T follicular helper cell (primary cell): ENCODE measurements at places on chromosomes 5 and 9.

DNA sequence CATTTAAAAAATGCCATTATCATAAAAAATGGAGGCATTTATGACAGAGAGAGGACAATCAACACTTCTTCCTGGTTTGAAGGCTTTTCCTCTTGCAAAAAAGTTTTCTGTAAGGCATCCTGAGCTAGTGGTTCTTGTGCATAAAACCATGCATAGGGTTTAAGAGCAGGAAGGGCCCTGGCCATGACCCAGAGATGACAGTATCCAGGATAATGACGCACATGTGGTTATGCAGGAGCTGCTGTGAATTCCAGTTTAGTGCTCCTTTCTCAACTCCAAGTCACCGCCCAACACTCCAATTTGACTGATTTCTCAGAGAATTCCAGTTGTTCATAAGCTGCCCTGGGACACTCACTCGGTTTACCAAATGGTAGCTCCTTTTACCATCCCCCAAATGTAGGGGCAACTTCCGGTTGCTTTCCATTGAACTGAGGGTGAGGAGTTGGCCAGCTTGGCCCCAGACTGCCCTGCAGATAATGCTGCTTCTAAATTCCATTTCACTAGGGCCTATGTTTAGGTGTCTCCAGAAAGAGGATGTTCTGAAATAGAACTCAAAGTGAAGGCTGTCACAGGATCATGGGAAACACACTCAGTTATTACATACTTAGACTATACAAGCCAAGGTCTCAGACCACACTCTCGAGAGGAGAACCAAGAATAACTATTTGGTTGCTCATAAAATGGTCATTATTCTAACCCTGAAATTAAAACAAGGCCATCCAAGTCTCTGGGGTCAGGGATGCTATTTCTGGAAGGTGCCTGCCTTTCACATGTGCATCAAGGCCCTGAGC is 179.1 kb downstream of the SLIT3 start:
- no peak for DNase-seq

DNA sequence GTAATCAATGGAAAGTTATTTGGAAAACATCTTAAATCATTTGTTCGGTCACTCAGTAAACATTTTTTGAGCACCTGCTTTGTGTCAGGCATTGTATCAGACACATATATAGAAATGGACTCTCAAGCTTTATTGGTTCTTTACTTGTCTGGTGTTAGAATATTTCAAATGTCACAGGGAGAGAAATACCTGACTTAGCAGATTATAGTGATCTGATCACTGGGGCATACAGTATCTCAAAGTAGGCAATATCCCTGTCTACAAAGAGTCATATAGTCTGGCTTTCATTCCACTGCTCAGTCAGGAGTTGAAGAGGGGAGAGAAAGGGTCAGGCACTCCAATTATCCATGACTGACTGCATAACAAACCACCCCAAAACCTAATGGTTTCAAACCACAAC is 30.2 kb downstream of the ENTREP1 start:
- DNase-seq = no peak

DNA sequence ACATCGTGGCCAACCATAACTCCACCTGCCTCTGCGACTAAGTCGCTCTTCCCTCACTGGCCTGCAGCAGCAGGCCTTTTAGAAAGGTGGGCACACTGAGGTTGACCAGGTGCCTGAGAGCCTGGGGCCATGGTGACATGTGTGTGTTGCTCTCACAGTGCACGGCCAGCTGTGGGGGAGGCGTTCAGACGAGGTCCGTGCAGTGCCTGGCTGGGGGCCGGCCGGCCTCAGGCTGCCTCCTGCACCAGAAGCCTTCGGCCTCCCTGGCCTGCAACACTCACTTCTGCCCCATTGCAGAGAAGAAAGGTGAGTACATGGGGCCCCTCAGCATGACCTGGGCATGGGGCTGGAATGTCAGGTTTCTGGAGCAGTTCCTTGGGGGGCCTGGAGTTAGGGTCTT is 104.5 kb upstream of the ICE1 start:
- no peak for DNase-seq

GRCh38 chr5:74124826-74125225 is 498.8 kb downstream of the ARHGEF28 start:
- DNase-seq = no peak

GRCh38 chr5:173808079-173808808 is 79.9 kb upstream of the CPEB4 start:
- no peak for DNase-seq

GRCh38 chr5:180645274-180646204 is 3.9 kb downstream of the FLT4 start:
- no peak for DNase-seq

DNA sequence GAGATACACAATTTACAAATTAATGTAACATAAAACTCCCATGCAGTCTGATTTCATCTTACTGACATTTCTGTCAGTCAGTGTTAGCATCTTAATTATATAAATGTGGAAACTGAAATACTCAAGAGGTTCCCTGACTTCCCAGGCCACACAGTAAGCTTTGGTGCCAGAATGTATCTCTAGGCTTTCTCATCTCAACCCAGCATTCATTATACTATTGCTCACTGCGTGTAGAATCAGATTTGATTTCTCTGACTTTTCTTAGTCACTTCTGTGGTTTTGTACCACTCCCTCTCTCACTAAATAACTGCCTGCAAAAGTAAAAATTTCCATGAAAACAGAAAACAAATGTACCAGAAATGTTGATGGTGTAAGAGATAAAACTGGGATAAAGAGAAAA is 31.7 kb upstream of the CDKN2B start:
- DNase-seq = no peak

DNA sequence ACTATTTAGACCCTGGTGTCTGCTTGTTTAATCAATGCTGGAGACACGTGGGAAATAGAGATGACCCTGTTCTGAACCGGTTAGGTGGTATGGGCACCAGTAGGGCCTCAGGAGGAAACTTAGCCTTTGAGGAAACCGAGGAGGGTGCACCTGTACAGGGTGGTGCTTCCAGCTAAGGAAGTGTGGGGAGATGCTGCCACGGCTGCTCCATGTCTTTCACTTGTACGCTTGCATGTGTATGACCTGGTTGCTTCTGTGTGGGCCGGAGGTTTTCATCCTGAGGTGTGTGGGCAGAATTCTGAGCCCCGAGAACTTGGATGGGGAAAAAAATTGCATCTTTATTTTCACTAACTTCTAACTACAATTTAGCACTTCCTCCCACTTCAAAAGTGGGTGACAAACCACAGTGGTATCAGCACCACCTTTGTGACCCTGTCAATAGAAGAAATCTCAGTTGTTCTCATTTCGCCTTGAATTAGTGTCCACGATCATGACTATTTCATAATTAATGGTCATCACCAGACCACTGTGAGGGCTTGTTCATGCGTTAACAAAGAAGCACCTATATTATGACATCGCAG is 99.8 kb upstream of the SPATA31C2 start:
- DNase-seq = no peak

DNA sequence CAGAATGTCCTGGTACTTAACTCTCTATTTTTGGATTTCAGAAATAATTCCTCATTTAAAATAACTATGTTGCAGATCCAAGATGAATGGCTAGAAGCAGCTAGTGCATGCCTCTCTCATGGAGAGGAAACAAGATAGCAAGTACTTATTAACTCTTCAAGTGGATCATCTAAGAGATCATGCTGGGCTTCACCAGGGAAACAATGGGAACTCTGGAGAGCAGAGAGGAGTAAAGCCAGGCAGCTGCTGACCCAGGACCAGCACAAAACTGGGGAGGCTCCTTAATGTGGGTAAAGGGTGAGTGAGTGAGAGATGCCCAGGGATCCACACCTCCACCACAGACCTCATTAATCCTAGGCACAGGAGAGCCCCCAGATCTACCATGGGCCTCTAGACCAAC is 897.8 kb upstream of the ACO1 start:
- no peak for DNase-seq

DNA sequence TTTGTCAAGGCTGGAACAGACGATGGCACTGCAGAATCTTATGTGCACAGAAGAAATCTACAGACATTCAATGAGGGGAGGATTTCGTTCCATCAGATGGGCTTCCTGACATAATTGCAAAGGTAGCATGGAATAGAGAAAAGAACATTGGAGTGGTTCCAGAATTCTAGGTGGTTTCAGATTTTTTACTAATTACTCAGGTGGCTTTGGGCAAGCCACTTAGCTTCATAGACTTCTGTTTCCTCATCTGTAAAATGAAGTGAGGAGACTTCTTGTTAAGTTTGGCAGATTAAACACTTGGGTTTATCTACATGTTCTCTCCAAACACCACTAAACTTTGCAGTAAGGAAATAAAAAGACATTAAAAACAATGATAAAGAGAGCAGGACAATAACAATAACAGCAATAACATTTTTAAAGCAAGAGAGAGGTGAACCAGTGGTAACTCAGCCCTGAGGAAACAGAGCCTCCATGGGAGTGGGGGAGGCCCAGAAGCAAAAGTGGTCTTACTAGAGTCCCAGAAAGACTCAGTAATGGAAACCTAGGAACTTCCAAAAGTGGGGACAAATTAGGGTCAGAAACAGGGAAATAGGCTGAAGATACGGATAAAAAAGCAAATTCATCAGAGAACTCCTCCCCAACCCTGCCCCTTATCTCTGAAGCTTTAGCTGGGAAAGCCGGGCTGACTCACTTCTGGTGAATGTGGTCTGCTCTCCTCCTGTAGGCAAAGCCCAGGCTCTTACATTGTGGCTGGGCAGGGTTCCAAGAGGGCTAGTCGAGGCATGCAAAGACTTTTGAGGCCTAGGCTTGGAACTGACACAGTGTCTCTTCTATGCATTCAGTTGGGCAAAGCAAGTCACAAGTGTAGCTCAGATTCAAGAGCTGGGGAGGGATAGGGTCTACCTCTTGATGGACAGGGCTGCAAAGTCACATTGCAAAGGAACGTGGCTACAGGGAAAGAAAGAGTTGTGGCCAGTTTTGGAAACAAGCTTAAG is 11.8 kb upstream of the ACTBL2 start:
- no peak for DNase-seq

DNA sequence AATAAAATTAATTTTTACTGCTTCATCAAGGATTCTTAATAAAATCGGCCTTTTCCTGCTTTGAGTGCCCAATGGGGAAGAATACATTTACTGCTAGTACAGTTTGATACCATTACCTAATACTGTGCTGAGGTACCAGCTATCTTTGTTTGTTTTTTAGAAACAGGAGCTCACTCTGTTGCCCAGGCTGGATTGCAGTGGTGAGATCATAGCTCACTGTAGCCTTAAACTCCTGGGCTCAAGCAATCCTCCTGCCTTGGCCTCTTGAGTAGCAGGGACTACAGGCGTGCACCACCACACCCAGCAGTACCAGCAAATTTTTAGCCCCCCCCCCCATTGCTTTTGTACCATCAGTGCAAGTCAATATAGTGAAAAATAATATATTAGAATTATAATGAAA is 13.6 kb upstream of the ANKHD1 start:
- DNase-seq = no peak

DNA sequence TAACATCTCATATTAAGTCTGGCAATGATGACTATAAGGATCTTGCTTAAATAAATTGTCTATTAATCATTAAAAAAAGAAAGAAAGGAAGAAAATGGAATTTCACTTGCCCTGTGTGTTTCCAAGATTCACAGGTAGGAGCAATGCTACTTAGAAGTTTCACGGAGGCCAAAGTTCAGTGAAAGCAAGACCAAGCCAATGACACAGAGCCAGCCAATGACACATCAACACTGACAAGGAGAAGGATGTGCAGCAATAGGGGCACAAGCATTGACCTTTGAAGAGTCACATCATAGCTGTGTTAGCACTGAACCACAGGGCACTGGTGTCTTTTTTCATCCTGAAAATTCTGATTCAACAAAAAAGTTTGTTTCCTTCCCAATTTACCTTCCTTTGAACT is 364.3 kb downstream of the PDE4D start:
- DNase-seq = no peak

GRCh38 chr5:87004101-87004500 is 263.6 kb upstream of the RASA1 start:
- DNase-seq = no peak

DNA sequence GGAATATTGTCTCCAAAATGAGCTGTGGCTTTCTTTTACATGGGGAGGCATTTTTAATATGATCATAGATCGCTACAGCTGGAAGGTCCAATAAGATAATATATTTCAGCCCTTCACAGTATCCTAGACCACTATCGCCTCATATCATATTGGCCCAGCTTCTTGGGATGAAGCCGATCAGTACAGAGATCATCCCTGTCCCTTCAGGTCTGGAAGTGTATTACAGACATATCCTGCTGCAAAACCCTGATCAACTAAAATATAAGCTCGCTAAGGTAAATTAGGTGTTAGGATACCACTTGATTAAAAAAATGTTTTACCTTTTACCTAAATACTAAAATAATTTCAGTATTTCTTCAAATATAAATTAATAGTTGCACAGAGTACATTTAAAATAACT is 41.7 kb downstream of the JAKMIP2 start:
- DNase-seq = no peak

DNA sequence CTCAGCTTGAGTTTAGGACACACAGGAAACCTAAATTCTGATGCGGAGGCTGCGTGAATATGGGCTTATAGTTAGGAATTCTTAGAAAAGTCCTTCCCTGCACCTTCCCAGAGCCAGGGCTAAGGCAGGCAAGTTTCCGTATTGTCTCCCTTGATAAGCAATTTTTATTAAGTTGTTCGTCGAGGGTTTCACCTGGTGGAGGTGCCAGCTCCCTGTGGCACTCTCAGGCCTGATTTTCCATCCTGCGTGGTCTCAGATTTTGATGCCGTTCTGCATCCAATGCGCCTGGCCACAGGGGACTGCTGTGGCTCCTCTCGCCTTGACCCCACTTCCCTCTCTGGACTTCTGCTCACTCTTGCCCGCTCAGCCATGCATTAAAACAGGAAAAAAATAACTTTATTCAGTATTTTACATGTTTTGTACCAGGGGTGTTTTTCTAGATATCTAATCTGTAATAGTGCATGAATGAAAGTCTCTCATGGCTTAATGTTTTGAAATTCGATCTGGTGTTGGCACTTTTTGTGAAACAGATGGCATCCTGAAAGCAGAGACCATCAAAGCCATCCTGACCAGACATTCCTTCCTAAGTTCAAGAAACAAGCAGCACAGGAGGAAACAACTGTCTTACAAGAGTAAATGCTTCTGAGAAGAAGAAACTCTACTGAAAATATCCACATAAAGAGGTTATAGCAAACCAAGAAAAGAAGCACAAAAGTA is 50.7 kb downstream of the TRIP13 start:
- no peak for DNase-seq
